Femur (tissue), 1 donor: ENCODE measurements at places on chromosomes 4 and X.

DNA sequence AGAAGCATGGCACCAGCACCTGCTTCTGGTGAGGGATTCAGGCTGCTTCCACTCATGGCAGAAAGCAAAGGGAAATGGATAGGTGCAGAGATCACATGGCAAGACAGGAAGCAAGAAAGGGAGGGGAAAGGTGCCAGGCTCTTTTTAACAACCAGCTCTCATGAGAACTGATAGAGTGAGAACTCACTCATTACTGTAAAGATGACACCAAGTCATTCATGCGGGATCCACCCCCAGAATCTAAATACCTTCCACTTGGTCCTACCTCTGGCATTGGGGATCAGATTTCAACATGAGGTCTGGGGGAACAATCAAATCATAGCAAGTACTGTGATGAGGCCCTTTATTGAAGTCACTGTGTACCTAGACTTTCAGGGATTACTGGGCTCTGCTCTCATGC lies 72.0 kb upstream of the PRDM5 start:
- no peak for DNase-seq

DNA sequence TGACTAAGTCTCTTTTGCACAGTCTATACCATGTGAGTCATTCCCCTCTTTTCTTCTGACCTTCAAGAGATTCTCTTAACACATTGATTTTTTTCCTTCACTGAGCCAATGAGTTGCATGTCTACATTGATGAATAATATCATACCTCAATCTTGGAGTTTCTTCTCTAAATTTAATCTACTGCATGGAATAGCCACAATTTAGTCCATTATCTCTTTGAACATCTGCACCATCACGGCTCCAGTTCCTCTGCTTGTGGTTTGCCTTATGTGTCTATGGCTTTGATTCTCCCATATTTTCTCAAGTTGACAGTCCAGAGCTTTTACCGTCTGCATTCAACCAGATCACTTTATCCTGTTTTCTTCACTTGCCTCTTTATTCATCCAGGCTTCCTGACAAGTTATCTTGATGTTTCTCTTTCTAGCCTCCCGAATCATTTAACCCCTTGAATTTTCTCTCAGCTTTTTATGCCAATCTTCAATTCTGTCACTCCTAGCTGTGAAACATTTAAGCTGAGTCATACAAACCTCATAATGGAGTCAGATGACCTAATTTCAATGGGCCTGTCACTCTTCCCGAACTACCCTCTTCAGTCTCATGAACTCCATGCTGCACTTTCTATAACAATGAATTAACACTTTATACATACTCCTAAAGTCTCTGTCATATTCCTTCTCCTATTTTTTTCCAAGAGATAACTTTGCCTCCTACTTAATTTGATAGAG lies 222.3 kb downstream of the CPE start:
- no peak for DNase-seq

GRCh38 chr4:6987588-6987961 lies 55.6 kb upstream of the TADA2B start:
- no peak for DNase-seq

DNA sequence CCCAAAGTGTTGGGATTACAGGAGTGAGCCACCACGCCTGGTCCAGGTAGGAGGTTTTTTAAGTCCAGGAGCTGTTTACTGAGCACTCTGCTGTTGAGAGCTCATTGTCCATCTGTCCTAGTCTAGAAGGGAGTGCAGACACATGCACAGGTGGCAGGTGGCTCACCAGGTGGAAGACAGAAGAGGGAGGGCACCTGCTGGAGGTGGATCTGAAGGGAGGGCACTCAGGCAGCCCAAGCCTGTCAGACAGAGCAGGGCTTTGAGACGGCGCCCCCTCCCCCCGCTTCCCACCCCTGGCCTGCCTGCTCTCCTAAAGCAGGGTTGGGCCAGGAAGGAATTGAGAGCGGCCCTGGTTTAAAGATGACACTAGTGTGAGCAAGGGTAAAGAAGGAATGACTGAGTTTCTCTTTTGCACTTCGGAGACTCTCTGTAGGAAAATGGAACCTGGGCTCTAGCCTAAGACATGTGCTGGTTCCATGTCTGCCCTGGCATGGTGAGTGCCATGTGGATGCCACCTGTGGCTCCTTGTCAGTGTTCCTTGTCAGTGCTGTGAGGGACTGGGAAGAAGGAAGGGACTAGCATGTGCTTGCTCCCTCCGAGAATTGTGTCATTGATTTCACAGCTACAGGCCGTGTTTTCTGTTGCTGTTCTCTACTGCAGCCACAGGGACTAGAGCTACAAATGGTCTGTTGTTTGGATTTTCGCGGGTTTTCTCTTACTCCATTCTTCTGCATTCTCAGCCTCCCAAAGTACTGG lies 108.6 kb downstream of the TNIP2 start:
- DNase-seq: no peak

DNA sequence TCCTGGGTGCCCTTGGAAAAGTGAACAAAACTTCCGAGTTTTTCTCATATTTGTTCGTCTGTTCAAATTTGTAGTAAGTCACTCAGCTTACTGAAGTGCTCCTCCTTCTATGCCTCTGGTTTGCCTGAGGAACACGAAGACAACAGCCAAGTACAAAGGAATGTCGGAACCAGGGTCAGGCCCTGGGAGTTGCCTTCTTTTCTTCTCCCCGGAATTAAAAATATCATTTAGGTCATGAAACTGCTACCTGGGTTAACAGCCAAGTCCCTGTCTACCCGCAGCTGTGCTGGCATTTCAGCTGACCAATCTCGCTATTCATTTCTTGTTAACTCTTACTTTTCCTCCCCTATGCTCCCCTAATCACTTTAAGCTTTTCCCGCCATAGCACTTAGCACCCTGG lies 137.6 kb upstream of the TEX13D start:
- DNase-seq: peak; percentile 66

DNA sequence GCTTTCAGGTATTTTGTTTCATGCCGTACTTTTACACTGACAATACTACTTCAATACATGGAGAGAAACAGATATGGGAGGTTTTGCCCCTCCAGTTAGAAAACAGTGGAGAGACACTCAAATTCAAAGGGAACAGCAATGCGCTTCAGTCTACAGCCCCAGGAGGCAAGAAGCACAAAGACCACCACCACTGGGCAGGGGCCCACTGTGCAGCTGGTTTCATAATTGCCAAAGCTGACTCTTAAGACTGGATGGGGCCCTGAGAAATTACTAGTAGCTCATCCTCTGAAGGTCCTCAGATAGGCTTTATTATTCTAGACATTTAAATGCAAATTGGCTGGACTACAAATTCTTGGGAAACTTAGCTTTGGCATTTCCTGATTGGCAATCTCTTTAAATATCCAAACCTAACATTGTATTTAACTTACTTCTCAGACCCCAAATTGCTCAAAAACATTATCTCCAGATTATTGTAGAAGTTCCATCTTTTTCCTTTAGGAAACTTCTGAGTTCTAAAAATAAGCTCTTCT lies 85.9 kb upstream of the GPR34 start:
- no peak for DNase-seq

DNA sequence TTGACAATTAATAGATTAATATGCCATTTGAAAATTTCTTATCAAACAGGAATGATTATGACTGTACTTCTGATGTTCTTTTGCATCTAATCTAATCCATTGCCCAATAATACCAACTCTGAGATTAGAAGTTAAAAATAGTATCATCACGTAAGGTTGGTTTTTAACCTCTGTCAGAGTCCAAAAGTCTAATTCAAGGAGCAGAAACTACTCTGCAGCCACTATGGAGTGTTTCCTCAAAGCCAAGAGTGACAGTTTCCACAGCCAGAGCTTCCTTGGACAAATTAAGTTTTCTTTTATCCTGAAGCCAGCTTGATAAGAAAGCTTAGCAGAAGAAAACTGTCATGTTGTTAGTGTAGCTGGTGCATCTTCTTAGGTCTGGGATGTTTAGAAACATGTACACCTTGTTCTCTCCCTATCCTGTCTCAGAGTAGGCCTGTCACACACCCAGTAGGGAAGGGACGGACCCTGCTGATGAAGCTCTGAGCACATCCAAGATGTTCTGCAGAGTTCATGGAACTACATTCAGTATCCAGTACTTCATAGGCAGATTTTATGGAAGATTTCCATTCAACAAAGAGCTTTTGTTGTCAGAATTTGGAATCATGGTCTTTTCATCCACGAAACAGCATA lies 20.4 kb upstream of the PI4K2B start:
- DNase-seq: no peak

- no peak for DNase-seq
Observed at GRCh38 chr4:101205916-101206315, 141.4 kb downstream of the PPP3CA start.

DNA sequence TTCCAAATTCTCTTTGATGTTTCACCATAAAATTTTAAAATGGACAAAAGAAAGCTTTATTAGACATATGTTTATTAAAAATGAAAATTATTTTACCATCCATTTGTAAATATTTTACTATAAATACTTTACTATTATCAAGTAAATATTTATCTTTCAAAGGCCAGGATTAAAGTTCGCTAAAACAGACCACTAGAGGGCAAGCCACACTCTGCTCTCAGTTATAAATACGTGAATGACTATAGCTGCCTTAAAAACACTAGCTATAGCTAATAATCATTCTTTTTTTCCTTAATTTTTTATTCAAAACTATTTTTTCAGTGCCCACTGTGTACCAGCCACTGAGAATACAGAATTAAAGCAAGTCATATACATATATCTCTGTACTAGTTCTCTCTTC lies 38.6 kb downstream of the UNC5C start:
- no peak for DNase-seq

GRCh38 chr4:119797238-119797894 lies 168.8 kb upstream of the PDE5A start:
- DNase-seq: no peak

DNA sequence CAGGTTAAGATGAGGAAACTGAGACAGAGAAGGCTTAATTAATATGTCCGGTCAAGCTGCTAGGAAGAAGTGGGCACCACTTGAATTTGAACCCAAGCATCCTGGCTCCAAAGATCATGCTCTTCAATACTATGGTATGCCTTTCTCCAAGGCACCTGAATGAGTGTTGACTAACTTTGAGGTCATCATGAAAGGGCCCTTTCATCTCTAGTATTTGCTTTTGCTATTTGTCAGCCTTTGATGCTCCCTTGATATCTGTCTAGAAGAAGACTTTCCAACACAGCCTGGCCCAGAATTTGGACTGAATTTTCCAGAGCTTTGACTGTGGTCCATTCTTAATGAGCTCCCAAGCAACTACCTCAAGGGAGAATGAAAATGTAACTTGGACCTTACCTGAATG lies 179.1 kb upstream of the DKK2 start:
- DNase-seq: no peak

GRCh38 chr4:69781458-69782418 lies 21.3 kb upstream of the SULT1B1 start:
- DNase-seq: no peak

DNA sequence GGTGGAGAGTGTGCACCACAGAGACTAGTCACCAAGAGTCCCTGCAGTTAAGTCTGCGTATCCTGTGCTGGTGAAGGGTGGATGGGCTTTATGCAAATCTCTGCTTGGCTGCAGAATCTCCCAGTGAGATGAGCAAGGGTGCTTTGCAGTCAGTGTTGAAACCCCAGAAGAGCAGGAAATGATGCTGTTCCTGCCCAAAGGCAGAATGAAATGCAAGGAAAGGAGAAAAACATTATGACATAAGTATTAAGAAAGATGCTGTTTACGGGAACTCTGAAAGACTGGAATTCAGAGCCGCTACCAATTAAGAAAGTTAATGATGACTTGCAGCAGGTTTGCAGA lies 25.4 kb upstream of the ACSL1 start:
- DNase-seq: no peak

GRCh38 chrX:8233091-8233490 lies 62.0 kb upstream of the VCX2 start:
- no peak for DNase-seq

- no peak for DNase-seq
Observed at GRCh38 chr4:122537388-122538135, 81.0 kb upstream of the IL2 start.
